CD4-positive, alpha-beta T cell treated with Interleukin-10 for 1 hour (primary cell): ENCODE measurements at places on chromosomes 6 and 20.

DNA sequence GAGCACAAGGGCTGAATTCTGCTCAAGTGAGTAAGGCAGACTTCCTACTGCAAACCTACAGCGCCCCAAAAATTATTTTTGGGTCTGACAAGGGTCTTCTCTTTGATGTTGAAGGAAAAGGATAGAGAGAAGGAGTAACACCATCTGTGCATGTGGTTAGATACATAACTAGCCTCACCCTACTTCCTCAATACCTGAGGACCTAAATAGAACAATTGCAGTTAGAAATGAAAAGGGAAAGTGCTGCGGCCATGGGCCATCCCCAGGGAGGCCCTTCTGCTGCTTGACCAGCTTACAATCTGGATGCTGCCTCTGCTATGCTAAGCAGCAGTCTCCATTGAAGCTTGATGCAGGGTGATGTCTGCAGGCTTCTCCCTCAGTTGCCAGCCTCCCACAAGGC, 63.2 kb upstream of the ARMH2 start:
- no peak for DNase-seq

DNA sequence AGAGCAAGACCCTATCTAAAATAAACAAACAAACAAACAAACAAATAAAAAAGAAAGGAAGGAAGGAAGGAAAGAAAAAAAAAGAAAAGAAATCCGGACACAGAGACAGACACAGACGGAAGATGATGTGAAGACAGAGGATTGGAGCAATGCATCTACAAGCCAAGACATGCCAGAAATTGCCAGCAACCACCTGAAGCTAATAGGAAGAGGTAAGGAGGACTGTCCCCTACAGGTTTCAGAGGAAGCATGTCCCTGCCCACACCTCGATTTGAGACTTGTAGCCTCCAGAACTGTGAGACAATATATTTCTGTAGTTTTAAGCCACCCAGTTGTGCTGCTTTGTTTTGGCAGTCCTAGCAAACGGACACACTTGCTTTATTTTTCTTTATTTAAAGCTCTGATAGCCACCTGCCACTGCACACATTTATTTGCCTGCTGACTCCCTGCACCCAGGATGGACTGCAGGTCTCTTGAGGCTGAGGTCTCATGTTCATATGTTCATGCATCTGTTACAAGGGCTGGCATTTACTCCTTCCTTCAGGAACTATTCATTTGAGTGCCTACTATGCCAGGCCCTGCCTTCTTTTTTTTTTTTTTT, 20.7 kb upstream of the ZMYND8 start:
- DNase-seq: no peak

- no peak for DNase-seq
Measured at GRCh38 chr6:168078943-168079405, at the start of gene FRMD1. TSS of gene FRMD1 (minus strand) at chr6:168079212. CDS start at chr6:168079094, 118 bp downstream.

DNA sequence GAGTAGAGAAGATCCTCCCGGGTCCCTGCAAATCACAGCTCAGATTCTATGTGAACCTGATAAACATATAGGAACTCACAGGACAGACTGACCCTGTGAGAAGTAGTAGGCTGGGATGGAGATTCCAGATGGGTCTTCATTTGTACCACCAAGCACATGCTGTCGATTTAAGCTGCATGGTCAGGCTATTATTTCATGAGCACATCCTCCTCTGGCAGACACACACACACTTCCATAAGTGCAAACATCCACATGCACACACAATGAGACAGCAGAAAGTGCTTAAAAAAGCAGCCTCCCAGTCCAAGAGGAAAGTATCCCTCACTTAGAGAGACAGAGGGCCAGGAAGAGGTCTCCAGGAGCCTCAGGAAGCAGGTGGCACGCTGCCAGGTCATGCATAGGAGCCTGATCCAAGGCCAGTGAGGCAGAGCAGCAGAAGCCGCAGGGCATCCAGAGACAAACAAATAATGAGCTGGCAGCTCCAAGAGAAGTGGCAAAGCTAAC, 131.8 kb downstream of the UNC5CL start:
- no peak for DNase-seq

DNA sequence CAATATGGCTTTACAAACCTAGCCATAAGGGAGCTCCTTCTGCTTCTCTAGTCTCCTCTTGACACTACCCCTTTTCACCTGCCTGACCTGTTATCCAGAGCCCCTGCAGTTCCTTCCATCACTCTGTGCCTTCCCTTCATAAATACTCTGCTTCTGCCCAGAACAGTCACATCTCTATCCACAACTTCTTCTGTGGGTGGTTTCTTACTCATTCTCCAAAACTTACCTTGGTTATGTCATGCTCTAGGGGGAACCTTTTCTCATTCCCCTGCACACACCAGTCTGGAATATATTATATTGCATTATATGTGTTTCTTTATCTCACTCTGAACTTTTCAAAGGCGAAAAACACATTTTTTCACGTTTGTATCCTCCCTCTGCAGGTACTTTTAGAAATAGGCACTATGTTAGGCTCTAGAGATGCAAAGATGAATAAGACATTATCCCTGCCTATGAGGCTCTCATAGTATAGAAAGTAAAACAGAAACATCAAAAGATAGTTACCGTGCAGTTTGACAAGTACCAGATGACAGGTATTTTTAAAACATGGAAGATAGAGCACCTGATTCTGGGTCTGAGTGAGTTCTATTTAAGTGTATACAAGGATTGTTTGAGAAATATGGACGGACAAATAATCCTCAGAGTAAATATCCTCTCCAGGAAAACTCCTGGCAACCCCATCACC, 51.5 kb downstream of the AIG1 start:
- no peak for DNase-seq

DNA sequence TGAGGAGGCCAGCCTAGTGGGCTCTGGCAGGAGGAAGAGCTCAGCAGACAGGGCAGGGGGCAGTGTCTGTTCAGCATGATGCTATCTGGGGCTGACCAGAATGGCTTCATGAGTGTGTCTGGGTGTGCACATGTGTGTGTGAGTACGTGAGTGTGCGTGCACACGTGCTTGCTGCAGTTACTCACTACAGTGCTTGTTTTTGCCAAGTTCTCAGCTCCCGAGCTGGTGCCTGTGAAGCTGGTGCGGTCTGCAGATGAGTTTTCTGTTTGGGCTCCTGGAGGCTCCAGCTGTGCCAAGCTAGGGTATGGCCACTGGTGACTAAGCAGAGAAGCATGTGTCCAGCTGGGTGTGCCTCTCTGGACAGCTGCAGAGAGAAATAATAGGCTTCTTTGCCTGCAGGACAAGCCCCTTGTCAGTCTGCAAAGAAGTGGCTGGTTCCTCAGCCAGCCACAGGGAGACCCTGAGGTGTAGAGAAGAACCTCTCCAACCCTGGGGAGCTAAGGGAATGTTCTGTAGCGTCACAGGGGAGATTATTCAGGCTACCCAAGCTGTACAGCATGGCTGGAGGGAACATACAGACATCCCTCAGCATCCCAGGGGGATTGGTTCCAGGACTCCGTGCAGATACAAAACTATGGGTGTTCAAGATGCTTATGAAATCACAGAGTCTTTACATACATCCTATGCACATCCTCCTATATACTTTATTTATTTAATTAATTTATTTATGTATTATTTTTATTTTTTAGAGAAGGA, 40.2 kb upstream of the FAM50B start:
- DNase-seq: no peak

DNA sequence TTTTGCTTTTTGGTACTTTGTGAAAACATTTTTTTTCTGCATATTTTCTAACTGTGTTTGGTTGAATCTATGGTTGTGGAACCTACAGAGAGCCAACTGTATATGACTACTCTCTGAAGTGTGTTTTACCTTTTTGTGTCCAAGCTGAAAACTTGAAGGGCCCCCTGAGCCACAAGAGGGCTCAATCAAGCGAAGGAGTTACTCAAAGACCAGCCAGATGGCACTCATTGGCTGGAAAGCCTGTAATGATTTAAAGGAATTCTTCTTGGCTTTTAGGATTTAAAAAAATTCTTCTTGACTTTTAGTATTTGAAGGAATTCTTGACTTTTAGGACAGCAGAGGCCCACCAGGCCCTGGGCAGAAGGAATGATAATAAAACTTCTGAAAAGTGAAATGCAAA, 27.0 kb upstream of the ECI2 start:
- DNase-seq: no peak

- DNase-seq: no peak
Measured at GRCh38 chr6:18207438-18207837, 52.2 kb downstream of the KDM1B start.
